ENCODE measurements at places on chromosomes 1 and 21.

DNA sequence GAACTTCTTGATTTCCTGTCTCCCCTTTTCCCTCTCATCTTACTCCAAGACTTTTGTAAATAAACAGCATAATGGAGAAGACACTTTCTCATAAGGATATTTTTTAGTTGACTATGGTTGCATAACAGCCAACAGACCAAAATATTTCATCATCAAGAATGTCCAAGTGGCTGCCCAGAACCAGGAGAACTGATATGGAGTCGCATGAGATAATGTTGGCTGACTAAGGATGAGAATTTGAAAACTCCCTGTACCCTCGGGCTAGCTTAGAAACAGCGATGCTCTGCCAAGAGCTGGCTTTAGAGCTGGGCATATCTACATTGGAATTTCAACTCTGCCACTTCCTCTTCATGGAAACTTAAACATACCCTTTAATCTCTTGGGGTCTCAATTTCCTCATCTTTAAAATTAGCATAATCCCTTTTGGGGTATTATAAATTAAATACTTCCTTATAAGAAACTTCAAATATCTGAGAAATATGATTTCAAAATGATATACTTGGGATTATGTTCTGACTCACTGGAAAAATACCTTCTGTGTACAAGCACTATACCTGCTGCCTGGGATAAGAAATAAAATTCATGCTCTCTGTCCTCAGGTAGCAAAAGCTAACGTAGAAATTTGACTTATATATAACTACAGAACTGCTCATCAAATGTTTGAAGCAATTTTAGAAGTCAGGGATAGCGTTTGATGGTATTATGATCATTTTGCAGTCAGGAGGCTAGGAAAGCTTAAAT lies 777.3 kb downstream of the LTN1 start:
- no peak for DNase-seq

- no peak for DNase-seq
Observed at GRCh38 chr1:162180813-162181212, 111.3 kb downstream of the NOS1AP start.

DNA sequence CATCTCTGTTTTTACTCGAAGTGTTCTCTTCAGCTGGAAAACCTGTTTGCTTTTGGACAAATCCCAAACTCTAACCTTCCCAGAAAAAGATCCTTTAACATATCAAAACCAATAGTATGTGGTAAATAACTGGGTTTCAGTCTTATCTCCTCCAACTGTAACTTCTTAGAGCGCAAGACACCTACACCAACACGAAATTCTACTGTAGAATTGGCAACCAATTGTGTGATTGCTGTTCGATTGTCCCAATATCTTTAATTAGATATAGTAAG lies 5.8 kb upstream of the MPZL1 start:
- no peak for DNase-seq

- DNase-seq = no peak
Observed at GRCh38 chr1:167499106-167499505, 19.2 kb downstream of the CD247 start.

GRCh38 chr1:78351551-78352216 lies 139.1 kb upstream of the PTGFR start:
- no peak for DNase-seq

- DNase-seq = peak; percentile 23
Observed at GRCh38 chr21:46325073-46325912, 1.3 kb downstream of the PCNT start.
